ENCODE measurements at places on chromosomes 11 and 22.

- DNase-seq, result no peak
These were observed 1.7 kb downstream of the NCF4 start for GRCh38 chr22:36862251-36863242.

GRCh38 chr11:19723572-19724342 lies 11.1 kb downstream of the NAV2 start:
- no peak for DNase-seq

GRCh38 chr11:133123796-133124195 lies 408.5 kb downstream of the OPCML start:
- DNase-seq, result no peak

GRCh38 chr11:77102246-77103210 lies at the start of gene OMP:
Gene OMP (plus strand): TSS chr11:77102840. CDS start chr11:77102840, 0 bp downstream.
- no peak for DNase-seq

GRCh38 chr22:26162926-26163325 lies 6.3 kb upstream of the SEZ6L start:
- no peak for DNase-seq

DNA sequence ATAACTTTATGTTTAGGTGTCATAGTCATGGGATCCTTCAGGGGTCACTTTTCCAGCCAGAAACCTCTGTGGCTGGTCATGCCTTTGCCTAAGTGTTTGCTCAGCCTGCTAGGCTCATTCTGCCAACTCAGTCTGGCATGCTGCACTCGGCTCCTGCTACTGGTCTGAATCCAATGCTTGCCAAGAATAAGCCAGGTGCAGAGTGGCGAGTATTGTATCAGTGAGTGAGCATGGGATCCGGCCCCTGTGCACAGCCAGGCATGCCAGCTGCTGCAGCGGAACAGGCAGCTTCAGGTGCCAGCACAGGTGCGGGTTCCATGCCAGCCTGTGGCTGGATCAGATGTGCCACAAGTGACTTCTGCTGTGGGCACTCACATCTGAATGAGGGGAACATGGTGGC lies 1269.3 kb upstream of the CNTN5 start:
- no peak for DNase-seq

GRCh38 chr11:70782401-70782913 lies 384.1 kb downstream of the CTTN start:
- DNase-seq, result peak; percentile 68

DNA sequence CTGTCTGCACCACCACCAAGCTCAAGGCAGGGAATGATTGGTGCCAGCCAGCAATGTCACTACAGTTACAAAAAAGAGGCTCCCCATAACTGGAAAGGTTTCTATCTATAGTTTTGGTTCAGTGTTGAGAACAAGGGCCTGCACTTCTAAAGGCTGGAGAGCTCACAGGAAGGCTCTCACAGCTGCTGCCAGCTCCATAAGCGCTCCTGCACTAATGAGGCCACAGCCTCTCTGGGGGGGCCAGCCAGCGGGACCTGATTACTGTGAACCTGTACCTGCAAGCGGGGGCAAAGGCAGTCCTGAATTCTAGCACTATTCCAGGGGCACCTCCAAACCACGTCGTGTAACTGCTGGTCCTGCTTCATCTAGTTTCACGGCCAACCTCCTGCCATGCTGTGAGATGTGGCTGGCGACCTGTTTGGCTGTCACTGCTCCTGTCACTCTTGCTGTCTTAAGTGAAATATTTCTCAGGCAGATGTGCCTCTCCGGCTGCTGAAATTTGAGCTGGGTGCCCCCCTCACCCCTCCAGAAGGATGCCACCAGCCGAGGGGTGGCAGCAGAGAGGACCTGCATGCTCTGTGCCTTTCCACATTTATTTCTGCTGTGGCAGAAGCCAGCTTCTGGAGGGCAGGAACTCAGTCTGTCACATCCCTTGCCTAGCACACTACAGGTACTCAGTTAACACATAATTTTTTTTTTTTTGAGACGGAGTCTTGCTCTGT lies 53.3 kb upstream of the ARFGAP3 start:
- no peak for DNase-seq

DNA sequence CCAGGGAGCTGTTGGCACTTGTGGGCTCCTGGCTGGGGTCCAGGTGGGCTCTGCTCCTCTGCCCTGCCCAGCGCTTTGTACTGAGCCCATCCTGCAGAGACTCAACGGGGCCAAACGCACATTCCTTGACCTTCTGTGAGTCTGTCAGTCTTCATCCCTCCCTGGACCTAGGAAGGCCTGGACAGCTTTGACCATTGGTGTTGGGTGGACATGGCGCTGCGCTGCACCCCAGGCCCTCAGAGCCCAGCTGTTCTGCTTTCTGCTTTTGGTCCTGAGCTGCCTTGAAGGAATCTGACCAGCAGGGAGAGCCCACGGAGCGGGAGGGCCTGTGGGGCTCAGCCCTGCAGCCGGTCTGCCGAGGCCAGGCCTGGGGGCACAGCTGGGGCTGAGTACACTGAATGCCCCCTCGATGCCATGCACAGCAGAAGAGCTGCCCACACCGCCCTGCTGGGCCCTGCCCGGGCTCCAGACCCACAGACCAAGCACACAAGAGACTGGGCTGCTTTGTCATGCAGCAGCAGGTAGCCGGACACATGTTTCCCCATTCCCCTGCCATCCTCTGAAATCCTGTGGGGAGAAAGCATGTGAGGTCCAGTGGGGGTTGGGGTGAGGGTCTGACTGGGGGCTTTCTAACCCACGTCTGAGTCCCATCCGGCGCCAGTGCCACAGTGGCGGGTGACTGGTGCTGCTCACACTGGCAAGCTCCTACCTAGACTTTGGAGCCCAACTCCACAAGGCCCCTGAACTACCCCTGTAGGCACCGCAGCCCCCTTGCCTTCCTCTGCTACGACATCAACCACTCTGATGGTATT lies 24.1 kb upstream of the CCDC188 start:
- no peak for DNase-seq

DNA sequence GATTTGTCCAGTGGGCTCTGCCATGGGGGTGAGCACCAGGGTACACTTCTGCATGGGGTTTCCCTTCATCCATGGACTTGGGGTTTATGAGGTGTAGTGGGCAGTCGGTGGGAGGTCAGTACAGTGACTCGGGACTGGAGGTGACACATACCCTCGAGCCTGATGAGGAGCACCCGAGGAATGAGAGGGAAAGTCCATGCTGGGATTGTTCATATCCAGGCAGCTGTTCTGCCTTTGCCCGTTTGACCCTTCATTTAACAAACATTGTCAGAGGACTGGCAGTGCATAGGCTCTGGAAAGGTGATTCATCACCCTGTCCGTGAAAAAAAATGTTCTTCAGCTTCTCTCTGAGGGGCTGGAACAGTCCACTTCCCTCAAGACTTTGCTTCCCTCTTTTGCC lies 2.7 kb downstream of the NAV2 start:
- DNase-seq, result no peak

DNA sequence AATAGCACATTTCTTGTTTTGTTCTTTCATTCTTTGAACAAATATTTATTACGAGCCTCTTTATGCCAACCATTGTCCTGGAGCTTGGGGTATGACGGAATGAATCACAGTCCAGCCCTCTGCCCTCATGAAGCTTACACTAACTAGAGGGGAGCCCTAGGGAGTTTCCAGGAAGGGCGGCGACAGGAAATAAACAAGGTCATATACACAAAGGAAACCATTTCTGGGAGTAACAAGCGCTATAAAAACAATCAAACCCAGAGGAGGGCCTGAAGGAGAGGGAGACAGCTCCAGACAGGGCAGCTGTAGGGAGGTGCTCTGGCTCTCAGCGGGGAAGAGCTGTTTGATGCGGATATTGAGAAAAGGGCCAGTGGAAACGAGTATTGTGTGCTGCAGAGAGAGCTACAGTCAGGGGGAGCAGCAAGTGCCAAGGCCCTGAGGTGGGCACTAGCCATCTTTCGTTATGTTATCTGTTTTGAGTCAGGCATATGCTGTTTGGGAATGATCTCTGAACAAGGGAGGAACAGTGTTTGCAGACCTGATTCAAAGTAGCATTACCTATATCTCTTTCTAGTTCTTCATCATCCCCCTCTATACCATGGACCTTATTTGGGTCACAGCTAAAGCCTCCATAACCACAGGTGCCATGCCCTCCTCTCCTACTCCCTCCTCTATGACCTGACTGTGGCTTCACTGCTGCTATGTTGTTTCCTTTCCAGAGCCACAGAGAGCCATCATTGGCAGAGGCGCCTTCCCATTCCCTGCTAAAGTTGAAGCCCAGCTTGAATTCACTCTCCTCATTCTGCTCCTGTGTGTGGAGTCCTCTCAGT lies 15.3 kb upstream of the ZBTB16 start:
- DNase-seq, result no peak

- no peak for DNase-seq
These were observed 7.8 kb upstream of the BMAL1 start for GRCh38 chr11:13269775-13270174.

- DNase-seq, result no peak
These were observed 134.0 kb upstream of the TEAD1 start for GRCh38 chr11:12540075-12540680.

DNA sequence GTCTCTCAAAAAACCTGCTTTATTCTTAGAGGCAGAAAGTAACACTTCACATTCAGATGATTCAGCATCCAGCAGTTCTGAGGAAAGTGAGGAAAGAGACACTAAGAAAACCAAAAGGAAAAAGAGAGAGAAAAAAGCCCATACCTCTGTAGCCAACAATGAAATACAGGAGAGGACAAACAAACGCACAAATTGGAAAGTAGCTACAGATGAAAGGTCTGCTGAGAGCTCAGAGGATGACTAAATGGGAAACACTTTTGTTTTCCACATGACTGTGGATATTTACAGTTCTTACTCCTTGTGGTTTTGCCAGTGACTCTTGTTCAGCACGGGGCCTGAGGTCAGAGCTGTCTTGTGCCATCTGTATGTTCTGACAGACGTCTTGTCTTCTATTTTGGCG lies 3.8 kb downstream of the TIMM8B start:
- DNase-seq, result no peak

GRCh38 chr22:37267135-37267587 lies 15.1 kb upstream of the CYTH4 start:
- DNase-seq, result no peak

All from NCI-H187 (cell line).